ENCODE measurements at places on chromosomes 2 and 18.

DNA sequence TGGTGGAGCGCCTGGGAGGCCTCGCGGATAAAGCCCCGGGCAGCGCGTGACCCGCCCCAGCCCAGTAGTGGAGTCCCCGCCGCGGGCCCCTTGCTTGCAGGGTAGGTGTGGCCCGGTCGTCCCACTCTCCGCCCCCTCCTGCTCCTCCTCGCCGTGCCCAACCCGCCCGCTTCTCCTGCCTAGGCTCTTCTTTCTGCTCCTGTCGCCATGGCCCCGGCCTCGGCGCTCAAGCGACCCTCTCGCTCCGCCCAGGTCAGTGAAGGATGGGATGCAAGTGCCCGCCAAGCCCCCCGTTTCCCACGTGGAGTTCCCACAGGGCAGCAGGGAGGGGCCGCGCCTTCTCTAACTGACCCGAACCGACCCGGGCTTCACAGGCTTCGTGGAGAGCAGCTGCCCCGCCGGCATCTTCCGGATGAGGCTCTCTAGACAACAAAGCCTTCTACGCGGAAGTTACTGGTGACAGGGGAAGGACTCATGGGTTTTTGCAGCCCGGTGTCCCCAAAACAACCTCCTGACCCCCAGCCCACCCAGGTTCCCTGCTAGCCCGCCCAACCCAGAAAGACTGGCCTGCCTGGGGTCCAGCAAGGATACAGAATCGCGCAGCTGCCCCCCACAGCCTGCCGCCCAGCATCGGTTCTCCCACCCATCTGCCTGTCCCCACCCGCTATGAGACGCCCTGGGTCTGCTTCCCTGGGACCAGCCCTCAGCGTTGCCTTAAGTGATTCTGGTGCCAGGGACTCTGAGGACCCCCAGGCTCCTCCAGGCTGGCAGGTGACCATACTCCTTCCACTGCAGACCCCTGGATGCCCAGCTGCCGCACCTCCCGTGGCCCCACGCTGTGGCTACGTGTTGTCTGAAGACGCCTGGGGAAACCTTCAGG lies 32.8 kb downstream of the TTC32 start:
- DNase-seq = peak; percentile 76

GRCh38 chr18:72201032-72201431 lies 343.1 kb downstream of the CBLN2 start:
- no peak for DNase-seq

DNA sequence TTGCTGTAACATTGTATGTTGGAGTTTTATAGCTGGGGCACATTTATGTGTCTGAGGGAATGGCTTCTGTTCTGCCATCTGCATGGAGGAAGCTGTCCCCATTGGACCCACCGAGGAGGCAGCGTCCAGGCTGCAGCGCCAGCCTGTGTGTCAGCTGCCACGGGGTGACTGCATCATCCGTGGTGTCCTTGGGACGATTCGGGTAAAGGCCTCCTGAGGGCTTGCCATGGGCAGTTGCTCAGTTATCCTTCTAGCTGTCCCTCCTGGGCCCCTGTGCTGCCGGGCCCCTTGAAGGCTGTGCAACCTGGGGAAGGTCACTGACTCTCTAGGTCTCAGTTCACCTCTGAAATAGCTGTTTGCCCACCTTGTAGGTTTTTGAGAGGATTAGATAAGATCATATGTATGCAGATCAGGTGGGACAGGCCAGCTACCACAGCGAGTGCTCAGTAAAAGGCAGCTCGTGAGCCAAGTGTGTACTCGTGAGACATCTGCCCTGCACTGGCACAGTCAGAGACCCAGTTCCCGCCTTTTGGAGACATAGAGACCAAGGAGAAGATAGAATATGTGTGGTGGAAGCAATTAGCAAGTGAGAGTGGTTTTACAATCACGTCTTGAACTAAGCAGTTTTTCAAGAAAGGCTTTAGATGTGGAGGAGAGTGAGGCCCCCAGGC lies 10.6 kb downstream of the LDLRAD4 start:
- DNase-seq = no peak

GRCh38 chr2:134675314-134675713 lies 43.5 kb downstream of the TMEM163 start:
- no peak for DNase-seq

All from activated CD8-positive, alpha-beta T cell treated with anti-CD3 and anti-CD28 coated beads for 36 hours (primary cell).